ENCODE measurements at places on chromosomes 6 and 20. TPM values are rescaled to one million over a fixed set of nuclear protein-coding genes. Genes with fewer than 3 reads are reported as not detected.

- no peak overlapping the region for H3K4me3 ChIP-seq
- no peaks in the 10 kb centered on the region for H3K4me1 ChIP-seq
- H3K36me3 ChIP-seq, result no peaks in the 10 kb centered on the region
- no peak for DNase-seq
Observed at GRCh38 chr6:56424542-56425083, 177.2 kb upstream of the COL21A1 start.

- H3K4me1 ChIP-seq, result no peaks in the 10 kb centered on the region
- no peaks in the 10 kb centered on the region for H3K36me3 ChIP-seq
- no peak overlapping the region for H3K27ac ChIP-seq
- DNase-seq, result no peak
- H3K4me3 ChIP-seq, result no peak overlapping the region
- H3K27me3 ChIP-seq, result no peaks in the 10 kb centered on the region
Observed at GRCh38 chr6:115060581-115060980, 717.8 kb upstream of the HS3ST5 start.

DNA sequence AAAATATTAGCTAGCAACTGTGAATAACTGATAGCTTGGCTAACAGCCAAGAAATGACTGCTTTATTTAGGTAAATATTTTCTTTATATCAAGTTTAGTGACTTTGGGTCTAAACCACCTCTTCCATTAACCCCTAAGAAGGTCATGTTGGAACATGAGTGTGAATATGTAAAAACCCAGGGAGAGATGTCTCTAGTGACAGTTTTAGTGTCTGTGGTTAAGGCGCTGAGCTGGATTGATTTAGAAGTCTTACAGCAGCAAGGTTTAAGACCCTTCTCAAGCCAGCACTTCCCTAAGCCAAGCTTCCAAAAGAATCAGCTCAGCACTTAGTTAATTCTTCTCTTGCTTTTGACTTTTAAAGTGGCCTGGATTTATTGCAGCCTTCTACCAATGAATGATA, 11.4 kb upstream of the SIRT5 start:
- H3K27ac ChIP-seq, result no peak overlapping the region
- no peak overlapping the region for H3K4me3 ChIP-seq
- H3K36me3 ChIP-seq, result no peaks in the 10 kb centered on the region
- peaks cover 17% of the 10 kb centered on the region for H3K4me1 ChIP-seq
- no peaks in the 10 kb centered on the region for H3K27me3 ChIP-seq

- H3K4me3 ChIP-seq, result no peak overlapping the region
- H3K27ac ChIP-seq, result no peak overlapping the region
- no peaks in the 10 kb centered on the region for H3K27me3 ChIP-seq
- H3K36me3 ChIP-seq, result no peaks in the 10 kb centered on the region
Observed at GRCh38 chr6:22146678-22146930, 150.2 kb downstream of the PRL start.

DNA sequence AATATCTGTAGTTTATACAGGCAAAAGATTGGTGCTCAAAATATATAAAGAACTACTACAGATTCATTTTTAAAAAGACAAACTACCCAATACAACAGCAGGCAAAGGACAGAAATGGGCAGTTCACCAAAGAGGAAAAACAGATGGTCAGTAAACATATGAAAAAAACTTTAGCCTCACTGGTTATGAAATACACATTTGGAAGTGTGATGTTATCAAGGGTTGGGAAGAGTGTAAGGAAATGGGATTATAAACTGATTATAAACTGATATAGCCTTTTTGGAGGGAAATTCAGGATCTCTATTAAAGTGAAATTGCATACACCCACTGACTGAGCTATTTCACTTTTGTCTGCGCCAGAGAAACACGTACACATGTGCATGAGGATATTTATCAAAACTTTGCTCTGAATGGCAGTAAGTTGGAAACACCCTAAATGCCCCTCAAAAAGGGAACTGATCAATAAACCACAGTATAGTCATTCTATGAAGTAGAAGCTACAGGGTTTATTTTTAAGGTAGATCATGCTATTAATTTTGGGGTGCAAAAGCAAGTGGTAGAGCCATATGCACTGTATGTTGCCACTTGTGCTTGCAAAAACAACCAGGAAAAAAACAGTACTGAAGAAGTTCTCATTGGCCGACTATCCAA, 32.2 kb upstream of the ARFGEF2 start:
- no peaks in the 10 kb centered on the region for H3K36me3 ChIP-seq
- H3K4me3 ChIP-seq, result no peak overlapping the region
- no peak overlapping the region for H3K27ac ChIP-seq
- no peaks in the 10 kb centered on the region for H3K27me3 ChIP-seq
- no peak for DNase-seq

GRCh38 chr20:52405417-52405816, 213.8 kb upstream of the ZFP64 start:
- H3K27ac ChIP-seq, result no peak overlapping the region
- no peaks in the 10 kb centered on the region for H3K4me1 ChIP-seq
- H3K36me3 ChIP-seq, result no peaks in the 10 kb centered on the region
- no peak overlapping the region for H3K4me3 ChIP-seq
- no peak for DNase-seq

DNA sequence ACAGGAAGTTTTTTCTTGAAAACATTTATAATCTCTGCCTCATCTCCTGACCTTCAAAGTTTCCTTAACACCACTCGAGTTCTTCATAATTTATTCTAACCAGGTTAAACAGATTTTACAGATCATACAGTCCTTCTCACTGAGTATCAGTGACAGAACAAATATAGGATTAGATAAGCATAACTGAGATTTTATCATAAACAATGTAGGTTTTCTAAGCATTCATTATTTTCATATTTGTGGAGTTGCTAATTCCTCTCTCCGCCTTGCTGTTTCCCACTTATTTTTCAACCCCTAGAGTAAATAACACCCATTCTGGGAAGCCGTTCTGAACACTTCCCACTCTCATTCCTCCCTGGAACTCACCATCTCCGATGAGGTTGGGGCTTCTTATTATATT, 229.9 kb downstream of the HACE1 start:
- no peaks in the 10 kb centered on the region for H3K27me3 ChIP-seq
- no peaks in the 10 kb centered on the region for H3K36me3 ChIP-seq
- no peak overlapping the region for H3K27ac ChIP-seq
- no peak for DNase-seq
- 0 out of 2 replicates have a peak, but pooled peaks cover 4% of the 10 kb centered on the region for H3K4me1 ChIP-seq

CDC5L gene
- 24.0 TPM for total RNA-seq

TRIM40 gene
- total RNA-seq, result not detected

PRL gene
- total RNA-seq, result not detected

OR2J3 gene
- total RNA-seq, result not detected

GMPR gene
- 2.0 TPM for total RNA-seq

KIF25 gene
- total RNA-seq, result not detected

QKI gene
- 50.8 TPM for total RNA-seq

OPN5 gene
- total RNA-seq, result not detected

EFCAB8 gene
- total RNA-seq, result 1.1 TPM

MCCD1 gene
- total RNA-seq, result not detected

SEL1L2 gene
- total RNA-seq, result not detected

TOX2 gene
- total RNA-seq, result 30.1 TPM
